ENCODE measurements at places on chromosomes 6 and 20.

DNA sequence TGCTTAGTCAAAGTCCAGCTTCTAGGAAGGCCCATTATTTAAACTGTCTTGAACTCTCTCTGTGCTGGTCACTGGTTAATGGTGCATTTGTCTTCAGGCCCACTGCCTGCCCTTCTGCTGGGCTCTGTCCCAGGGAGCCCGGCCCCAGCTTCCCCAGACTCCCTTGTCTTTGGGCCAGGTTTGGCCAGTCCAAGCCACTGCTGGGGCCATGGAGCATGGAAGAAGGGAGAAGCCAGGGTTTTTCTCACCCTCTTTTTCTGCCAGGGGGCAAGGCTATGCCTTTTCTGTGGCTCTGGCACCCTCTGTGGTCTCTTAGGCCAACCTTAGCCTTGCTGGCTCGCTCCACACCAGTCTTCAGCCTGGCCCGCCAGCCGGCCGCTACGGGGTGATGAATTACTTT, 390.0 kb upstream of the SULF2 start:
- no peak for DNase-seq

- no peak for DNase-seq
Observed at GRCh38 chr6:3294396-3294795, 35.6 kb downstream of the PSMG4 start.

DNA sequence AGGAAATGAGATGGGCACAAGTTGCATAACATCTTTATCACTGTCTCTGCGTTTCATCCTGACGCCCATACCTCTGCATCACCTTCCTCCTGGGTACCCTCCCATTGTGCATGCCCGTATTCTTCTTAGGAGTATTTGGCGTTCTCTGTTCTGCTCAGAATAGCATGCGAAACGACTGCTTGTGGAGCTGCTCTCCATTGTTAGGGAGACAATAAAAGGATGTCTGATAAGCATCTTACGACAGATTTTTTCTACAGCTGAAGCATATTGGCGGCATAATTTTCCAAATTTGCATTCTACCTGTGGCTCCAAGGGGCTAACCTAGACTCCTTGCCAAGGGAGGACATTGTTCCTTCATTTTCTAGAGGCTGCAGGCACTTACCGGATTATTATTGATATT, 118.6 kb downstream of the EDN1 start:
- no peak for DNase-seq

DNA sequence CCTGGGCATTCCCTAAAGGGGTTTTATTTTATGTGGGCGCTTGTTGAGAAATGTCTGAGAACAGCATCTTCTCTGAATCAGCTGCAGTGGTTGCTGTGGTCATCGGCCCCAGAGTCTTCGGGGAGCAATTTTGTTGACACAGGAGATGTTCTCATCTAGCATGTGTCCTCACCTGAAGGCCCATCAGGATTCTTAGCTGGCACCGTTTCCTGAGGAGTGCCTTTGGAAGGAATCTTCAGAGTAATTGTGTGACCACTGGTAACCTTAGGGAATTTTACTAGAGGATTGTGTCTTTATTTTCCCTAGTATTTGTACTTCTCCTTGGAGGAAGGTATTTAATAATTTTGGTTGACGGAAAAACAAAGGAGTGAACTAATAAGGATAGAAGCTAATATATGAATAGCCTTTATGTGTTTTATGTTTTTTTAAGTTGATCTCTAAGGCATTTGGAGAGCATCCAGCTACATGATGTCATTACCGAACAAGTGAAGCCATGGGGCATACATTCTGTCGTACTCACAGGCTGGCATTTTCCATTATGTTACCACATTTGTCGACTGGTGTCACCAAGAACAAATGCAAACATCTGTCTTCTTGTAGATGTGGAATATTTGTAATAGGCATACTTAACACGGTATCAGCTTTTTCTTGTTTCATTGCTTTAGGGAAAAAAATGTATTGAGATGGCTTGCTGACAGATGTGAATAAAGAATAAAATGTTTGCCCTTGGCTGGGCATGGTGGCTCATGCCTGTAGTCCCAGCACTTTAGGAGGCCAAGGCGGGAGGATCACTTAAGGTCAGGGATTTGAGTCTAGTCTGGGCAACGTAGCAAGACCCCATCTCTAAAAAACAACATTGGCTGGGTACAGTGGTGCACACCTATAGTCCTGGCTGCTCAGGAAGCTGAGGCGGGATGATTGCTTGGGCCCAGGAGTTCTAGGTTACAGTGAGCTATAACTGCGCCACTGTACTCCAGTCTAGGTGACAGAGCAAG, 41.9 kb downstream of the TULP4 start:
- no peak for DNase-seq

GRCh38 chr6:16759646-16760515, 1.4 kb downstream of the ATXN1 start:
- peak; percentile 70 for DNase-seq

DNA sequence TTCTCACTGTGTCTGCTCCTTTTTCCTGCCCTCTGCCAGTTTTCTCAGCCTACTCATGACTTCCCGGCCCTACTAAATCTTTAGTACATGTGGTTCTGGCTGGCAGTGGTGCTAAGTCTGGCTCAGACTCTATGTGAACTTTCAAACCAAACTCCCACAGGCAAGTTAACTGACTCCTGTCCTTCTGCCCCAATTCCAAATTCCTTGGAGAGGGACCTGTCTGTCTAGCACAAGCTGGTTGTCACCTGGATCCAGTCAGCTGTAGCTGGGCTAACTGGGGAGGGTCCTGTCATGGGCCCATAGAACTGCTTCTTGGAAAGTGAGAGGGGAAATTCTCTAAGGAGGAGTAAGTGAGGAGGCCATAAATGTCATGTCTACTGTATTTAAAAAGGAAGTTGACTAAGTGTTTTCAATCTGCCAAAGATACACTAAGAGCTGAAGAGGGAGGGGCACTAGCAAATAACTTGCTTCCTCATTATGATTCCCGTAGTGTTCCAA, 240.1 kb downstream of the KCNQ5 start:
- no peak for DNase-seq

DNA sequence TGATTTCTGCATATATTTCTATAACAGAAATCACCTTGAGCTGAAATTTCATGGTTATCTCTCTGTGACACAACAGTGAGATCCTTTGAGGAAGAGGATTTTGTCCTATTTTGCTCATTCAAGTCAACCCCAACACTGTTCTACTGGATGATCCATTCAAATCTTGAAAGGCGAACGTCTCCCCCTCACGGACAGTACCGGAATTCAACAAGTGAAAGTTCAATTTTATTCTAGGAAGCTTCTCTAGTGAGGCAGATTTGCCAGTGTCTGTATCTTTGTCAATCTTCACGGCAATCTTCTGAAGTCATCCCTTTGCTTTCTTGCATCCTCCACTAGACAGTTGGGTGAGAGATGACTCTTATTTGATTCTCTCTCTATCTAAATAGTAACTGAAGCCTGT, 91.7 kb upstream of the PDE7B start:
- no peak for DNase-seq
